Spinal cord (tissue), 10 donors: ENCODE measurements at places on chromosomes 11 and 22.

DNA sequence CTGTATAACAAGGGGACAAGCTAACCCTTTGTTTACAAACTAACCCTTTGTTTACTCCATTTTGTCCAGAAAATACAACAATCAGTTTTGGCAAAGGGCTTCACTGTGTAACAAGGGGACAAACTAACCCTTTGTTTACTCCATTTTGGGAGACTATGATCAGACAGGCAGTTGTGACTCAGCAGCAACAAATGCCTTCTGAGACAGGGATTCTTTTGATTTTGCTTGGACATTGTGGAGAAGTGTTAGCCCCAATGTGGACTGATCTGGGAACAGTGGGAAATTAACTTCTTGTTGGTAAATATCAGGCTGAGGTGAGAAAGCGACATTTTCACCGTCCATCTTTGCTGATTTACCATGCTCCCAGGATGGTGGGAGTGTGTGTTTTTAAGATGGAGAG, 983 bp downstream of the EHF start:
- DNase-seq: no peak

DNA sequence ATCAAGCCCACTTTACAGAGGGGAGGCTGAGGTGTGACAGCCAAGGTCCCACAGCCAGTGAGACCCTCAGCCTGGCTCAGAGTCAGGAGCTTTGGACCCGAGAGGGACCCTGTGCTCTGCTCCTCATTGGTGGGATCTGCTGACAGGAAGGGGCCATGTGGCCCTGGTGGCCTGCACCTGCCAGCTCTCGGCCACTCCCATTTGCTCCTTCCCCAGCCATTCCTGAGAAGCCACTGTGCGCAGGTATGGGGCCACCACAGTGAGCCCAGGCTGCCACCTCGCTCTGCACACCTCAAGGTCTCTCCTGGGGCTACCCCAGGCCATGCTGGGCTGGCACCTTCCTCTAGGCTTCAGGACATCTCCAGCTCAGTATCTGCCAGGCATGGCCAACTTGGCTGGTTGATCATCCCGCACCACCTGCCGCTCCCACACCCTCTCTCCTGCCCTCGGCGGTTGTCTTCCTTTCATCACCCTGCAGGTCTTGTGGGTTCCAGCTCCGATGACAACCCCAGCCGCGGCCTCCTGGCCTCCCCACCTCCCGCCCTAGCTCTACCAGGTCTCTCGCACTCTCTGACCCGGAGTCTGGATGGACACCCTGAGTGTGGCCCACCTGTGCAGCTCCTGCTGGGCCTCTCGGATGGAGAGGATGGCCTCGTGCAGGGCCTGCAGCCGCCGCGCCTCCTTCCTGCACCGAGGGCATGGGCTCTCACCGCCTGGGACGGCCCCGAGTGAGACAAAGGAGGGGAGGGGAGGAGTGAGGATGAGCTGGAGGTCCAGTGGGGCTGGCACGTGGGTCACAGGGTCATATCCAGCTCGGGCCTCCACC, 32.2 kb upstream of the CARS1 start:
- no peak for DNase-seq

- no peak for DNase-seq
Observed at GRCh38 chr11:126990716-126991480, 9.7 kb downstream of the KIRREL3 start.

GRCh38 chr11:79030448-79030847, 410.4 kb downstream of the TENM4 start:
- DNase-seq: peak; percentile 74

DNA sequence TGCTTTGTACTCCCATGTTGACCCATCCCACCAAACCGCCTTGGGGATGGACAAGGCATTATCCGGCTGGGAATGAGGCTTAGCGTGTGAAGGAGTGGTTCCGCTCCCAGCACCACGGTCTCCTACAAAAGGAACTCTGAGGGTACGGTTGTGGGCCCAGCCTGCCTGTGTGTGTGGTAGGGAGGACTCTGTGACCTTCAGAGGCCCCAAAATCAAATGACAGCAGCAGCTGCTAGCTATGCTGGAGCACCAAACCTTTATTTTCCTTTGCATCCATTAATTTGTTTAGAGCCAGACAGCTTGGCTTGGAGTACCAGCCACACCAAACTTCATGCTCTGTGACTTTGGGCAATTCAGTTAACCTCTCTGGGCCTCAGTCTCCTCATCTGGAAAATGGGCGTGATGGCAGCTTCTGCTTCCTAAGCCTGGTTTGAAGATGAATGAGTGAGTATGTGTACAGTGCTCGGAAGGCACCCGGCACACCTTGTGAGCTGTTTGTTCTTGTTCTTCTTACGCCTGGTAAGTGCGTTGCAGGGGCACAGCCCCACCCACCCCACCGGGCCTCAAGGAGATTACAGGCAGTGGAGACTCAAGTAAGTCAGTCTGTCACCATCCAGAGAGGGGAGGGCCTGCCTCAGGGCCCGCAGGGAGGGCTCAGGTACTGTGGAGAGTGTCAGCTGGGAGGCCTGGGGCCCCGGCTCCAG, 25.3 kb downstream of the MB start:
- DNase-seq: no peak

GRCh38 chr11:9941991-9942390, 278.1 kb downstream of the SWAP70 start:
- no peak for DNase-seq

- no peak for DNase-seq
Observed at GRCh38 chr22:34427436-34427835, 507.2 kb upstream of the LARGE1 start.

GRCh38 chr11:69636512-69637197, 4.3 kb upstream of the CCND1 start:
- no peak for DNase-seq

DNA sequence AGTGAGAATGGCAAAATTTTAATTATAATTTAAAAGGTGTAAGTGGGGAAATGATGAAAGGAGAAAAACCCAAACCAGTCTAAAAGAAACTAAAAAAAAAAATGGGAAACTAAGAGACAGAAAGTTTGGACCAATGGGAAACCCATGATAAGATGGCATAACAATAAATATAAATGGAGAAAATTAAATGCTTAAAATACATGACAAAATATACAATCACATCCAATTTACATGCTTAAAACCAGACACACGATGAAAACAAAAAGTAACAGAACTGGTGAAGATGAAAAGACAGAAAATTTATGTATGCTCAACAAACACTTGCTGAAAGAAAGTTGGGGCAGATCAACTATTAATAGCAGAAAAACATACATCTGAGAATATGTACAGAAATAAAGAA, 1471.1 kb downstream of the TBC1D22A start:
- no peak for DNase-seq
